T-cell (primary cell): ENCODE measurements at places on chromosomes 5 and 9. TPM values are rescaled to one million over a fixed set of nuclear protein-coding genes. Genes with fewer than 3 reads are reported as not detected.

ELOVL7 gene
- 0.32 TPM for total RNA-seq

FGFR4 gene
- 3.2 TPM for total RNA-seq

PCDH1 gene
- 1.4 TPM for total RNA-seq

INSL4 gene
- not detected for total RNA-seq

COL15A1 gene
- 0.20 TPM for total RNA-seq

- no peaks in the 10 kb centered on the region for H3K4me1 ChIP-seq
- peaks cover 3% of the 10 kb centered on the region for H3K27me3 ChIP-seq
- no peak for DNase-seq
- no peaks in the 10 kb centered on the region for H3K36me3 ChIP-seq
- no peak overlapping the region for H3K27ac ChIP-seq
- no peak overlapping the region for H3K4me3 ChIP-seq
Observed at GRCh38 chr5:81878333-81878732, 93.5 kb upstream of the ATG10 start.

GRCh38 chr9:129121483-129121882 lies 10.3 kb downstream of the PTPA start:
- H3K27me3 ChIP-seq: no peaks in the 10 kb centered on the region
- no peaks in the 10 kb centered on the region for H3K4me1 ChIP-seq
- no peak overlapping the region for H3K27ac ChIP-seq
- no peak overlapping the region for H3K4me3 ChIP-seq

GRCh38 chr9:129208207-129209032 lies 30.4 kb upstream of the IER5L start:
- no peaks in the 10 kb centered on the region for H3K36me3 ChIP-seq
- DNase-seq: no peak
- peak overlapping the region; percentile 18 for H3K4me3 ChIP-seq

DNA sequence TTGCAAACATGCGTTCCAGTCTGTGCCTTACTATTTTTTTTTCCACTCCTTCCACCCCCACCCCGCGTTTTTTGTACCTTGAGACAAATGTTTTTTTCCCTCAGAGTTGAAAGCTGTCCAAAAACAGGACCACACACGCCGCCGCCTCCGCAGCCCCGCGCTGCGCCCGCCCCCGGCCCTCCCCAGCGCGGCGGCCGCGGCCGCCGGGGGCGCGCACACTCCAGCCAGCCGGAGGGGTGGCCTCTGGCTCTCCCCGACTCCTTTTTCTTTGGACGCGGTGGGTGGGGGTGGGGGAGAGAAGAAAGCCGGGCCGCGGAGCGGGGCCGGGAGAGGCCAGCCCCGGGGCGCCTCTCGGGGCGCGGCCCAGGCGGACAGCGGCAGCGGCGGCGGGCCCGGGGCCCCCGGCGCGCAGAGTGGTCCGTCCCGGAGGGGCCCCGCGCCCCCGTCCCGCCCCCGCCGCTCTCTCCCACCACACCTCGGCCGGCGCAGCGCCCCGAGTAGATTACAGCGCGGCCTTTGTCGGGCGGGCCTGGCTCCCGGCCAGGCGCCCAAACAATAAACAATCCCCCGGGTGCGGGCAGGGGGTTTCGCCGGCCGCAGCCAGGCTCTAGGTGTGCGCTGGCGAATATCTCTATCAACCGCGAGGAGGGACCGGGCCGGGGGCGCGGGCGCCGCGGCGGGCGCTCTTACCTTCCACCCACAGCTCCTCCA lies 10.9 kb downstream of the PTCH1 start:
- no peak for DNase-seq
- peak overlapping the region; percentile 38 for H3K27ac ChIP-seq
- peak overlapping the region; percentile 62 for H3K4me3 ChIP-seq
- H3K27me3 ChIP-seq: peaks cover 32% of the 10 kb centered on the region
- no peaks in the 10 kb centered on the region for H3K36me3 ChIP-seq

- no peaks in the 10 kb centered on the region for H3K27me3 ChIP-seq
- no peak overlapping the region for H3K4me3 ChIP-seq
- no peaks in the 10 kb centered on the region for H3K36me3 ChIP-seq
- H3K4me1 ChIP-seq: no peaks in the 10 kb centered on the region
- DNase-seq: no peak
- no peak overlapping the region for H3K27ac ChIP-seq
Observed at GRCh38 chr5:98474782-98475181, 298.7 kb upstream of the RGMB start.

- H3K27ac ChIP-seq: no peak overlapping the region
- H3K4me3 ChIP-seq: no peak overlapping the region
- DNase-seq: no peak
- no peaks in the 10 kb centered on the region for H3K4me1 ChIP-seq
- H3K36me3 ChIP-seq: no peaks in the 10 kb centered on the region
Observed at GRCh38 chr9:93983875-93984274, 28.7 kb upstream of the BARX1 start.

- H3K27ac ChIP-seq: no peak overlapping the region
- H3K36me3 ChIP-seq: peaks cover 13% of the 10 kb centered on the region
- peaks cover 2% of the 10 kb centered on the region for H3K4me1 ChIP-seq
- H3K27me3 ChIP-seq: no peaks in the 10 kb centered on the region
Observed at GRCh38 chr5:96687812-96688453, 25.8 kb downstream of the CAST start.

- H3K27ac ChIP-seq: no peak overlapping the region
- H3K4me1 ChIP-seq: no peaks in the 10 kb centered on the region
- no peaks in the 10 kb centered on the region for H3K27me3 ChIP-seq
- no peak overlapping the region for H3K4me3 ChIP-seq
Observed at GRCh38 chr5:74478328-74478727, 162.2 kb downstream of the ENC1 start.

DNA sequence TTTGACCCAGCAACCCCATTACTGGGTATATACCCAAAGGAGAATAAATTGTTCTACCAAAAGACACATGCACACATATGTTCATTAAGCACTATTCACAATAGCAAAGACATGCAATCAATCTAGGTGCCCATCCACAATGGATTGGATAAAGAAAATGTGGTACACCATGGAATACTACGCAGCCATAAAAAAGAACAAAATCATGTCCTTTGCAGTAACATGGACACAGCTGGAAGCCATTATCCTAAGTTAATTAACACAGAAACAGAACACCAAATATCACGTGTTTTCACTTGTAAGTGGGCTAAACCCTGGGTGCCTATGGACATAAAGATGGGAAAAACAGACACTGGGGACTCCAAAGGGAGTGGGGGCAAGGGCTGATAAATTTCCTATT lies 46.6 kb downstream of the KLHL3 start:
- H3K4me1 ChIP-seq: peaks cover 10% of the 10 kb centered on the region
- no peaks in the 10 kb centered on the region for H3K27me3 ChIP-seq
- no peak for DNase-seq
- no peak overlapping the region for H3K4me3 ChIP-seq
- H3K36me3 ChIP-seq: peaks cover 33% of the 10 kb centered on the region
- no peak overlapping the region for H3K27ac ChIP-seq

DNA sequence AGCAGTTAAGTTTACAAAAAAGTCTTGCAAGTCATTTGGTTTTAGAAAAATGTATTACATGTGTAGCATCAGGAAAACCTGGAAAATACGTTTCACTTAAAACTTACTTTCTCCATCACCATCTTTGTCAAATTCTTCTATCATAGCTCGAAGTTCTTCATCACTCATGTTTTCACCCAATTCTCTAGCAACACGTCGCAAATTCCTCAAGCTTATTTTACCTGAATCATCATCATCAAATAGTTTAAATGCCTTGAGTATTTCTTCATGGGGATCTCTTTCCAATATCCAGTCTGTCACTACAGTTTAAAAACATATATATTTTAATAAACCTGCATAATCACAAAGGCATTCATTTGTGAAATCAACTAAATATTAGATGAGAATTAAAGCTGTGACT lies 10.3 kb downstream of the CETN3 start:
- no peak for DNase-seq
- H3K27me3 ChIP-seq: no peaks in the 10 kb centered on the region
- no peaks in the 10 kb centered on the region for H3K36me3 ChIP-seq
- no peak overlapping the region for H3K27ac ChIP-seq
- H3K4me3 ChIP-seq: no peak overlapping the region
- no peaks in the 10 kb centered on the region for H3K4me1 ChIP-seq

- H3K27ac ChIP-seq: no peak overlapping the region
- no peaks in the 10 kb centered on the region for H3K4me1 ChIP-seq
- H3K4me3 ChIP-seq: no peak overlapping the region
- peak; percentile 3 for DNase-seq
Observed at GRCh38 chr5:33588654-33589372, 148.0 kb downstream of the TARS1 start.
